Omental fat pad (tissue), 4 donors: ENCODE measurements at places on chromosomes 2 and 18.

GRCh38 chr2:3406501-3406900 is 27.0 kb downstream of the TRAPPC12 start:
- no peak for DNase-seq

GRCh38 chr18:48629730-48630324 is 91.0 kb downstream of the CTIF start:
- DNase-seq, result no peak

DNA sequence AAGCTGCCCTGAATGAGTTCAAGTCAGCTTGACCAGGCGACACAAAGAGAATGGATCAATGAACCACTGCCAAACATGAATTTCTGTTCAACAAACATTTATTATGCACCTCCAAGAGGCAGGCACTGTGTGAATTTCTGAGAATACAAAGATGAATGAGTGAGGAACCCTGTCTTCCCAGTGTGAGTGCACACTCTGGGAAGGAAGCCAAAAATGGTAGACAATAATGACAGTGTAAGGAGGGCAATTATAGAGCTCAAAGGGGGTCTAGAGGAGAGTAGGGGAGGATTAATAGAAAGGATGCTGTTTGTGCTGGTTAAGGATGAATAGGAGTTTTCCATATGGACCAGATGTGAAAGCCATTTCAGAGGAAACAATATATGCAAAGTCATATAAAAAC is 213.4 kb downstream of the DCC start:
- DNase-seq, result no peak

- DNase-seq, result no peak
Observed at GRCh38 chr2:109210431-109211200, 81.6 kb downstream of the SH3RF3 start.

- DNase-seq, result no peak
Observed at GRCh38 chr18:28854964-28855363, 678.0 kb upstream of the CDH2 start.

GRCh38 chr2:100936972-100937542 is 65.0 kb upstream of the RPL31 start:
- no peak for DNase-seq

GRCh38 chr2:74201596-74201995 is 3.2 kb downstream of the MTHFD2 start:
- DNase-seq, result no peak

DNA sequence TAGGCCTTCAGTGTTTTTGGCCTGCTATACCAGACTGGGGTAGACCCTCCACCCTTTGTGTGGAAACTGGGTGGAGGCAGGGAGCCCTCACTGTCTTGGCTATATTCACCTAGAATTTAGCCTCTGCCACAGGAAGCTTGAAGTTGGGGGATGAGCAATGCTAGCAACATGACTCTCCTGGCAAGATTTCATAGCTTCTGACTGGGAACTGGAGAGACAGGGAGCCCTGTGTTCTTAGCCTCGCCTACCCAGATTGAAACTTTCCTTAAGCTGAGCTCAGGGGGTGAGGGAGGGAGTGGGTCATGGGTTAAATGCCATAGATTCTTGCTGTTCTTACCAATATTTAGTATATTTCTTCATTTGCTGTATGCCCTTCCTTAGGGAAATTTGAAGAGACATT is 46.8 kb upstream of the FAM98A start:
- no peak for DNase-seq

DNA sequence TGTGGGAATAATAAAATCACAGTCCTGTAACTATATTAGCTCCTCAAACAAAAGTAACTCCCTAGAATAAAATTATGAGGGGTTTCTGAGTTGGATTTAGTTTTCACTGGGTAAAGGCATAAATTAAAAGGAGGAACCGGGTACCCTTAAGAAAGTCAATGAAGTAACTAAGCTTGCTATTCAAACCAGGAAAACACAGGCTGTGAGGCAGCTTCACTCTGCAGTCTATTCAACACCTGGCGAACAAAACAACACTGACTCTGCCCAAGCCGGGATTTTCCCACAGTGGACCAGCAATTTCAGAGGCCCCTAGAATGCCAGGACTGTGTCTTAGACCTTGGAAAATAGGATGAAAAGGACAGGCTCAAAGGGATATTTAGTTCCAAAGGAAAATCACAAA is 24.6 kb upstream of the CREB1 start:
- DNase-seq, result no peak

GRCh38 chr2:218547511-218547910 is 20.6 kb downstream of the USP37 start:
- no peak for DNase-seq

DNA sequence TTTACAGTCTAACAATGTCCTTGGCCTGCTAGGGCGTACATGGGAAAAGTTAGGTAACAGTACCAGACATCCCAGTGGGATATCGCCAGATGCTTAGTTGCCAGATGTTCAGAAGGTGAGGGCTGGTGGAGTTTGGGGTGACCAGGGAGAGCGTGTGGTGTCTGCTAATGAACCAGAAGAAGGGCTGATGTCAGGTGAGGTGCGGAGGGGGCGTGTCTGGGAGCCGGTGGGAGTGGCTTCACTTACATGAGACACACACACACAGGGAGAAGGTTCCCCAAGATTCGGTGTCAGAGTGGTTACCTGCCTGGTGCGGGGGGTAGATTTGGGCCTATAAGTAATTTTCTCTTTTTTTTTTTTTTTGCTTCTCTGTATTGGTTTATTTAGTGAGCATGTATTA is 12.2 kb downstream of the RAB31 start:
- no peak for DNase-seq

GRCh38 chr2:95346231-95346737 is 49.1 kb downstream of the KCNIP3 start:
- DNase-seq, result no peak

GRCh38 chr2:174623106-174623637 is 25.6 kb upstream of the WIPF1 start:
- no peak for DNase-seq

- DNase-seq, result no peak
Observed at GRCh38 chr18:63237881-63238692, 81.5 kb downstream of the BCL2 start.

DNA sequence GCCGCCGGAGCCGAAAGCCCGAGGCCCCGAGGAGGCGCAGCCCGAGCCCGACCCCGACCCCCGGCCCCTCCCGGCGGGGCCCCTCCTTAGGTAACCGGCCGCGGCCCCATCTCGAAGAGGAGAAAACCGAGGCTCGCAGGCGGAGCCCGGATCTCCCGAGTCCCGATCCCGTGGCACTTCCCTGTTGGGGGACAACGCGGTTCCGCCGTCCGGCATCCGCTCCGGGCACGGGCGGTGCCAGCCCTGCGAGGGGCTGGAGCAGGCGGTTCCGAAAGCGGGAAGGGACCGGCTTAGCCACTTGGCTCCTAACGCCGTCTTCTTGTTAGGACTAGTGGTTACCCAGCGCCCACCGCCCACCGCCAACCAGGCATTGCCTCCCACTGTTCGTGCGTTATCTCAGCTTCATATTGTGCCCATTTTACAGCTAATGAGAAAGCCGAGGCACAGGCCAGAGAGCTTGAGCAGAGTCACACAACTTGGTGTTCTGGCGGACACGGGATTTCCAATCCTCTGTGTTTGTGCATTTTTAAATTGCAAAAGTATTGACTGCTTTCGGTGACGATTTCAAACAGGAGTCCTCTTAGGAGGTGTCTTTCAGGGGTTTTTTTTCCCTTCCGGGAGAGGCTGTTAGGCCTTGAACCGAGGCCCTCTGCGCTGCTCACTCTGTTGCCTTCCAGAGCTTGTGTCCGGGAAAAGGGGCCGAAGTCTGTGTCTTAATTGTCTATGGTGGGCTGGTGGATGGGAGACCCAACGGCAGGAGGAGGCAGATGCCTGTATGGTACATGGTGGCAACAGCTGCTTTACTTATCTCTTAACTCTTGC is 562 bp downstream of the CENPA start:
- no peak for DNase-seq

GRCh38 chr2:217288472-217289063 is 428.7 kb upstream of the TNP1 start:
- DNase-seq, result no peak

DNA sequence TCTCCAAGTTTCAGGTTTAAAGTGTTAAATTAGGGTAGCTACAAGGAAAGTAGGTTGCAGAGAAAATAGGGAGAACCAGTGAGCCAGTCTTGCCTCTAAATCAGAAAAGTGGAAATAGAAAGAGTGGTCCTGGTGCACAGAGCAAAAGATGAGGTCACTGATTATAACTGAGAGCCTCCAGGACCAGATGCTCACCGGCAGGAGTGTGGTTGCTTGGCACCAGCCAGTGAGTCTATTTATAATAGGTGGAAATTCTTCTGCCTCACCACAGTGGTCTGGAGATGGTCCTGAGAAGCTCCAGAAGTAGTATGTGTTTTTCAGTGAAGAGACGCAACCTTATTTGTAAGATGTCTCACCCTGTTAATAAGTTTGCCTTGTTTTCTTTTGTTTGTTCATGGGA is 373.9 kb upstream of the KCNJ3 start:
- DNase-seq, result no peak

DNA sequence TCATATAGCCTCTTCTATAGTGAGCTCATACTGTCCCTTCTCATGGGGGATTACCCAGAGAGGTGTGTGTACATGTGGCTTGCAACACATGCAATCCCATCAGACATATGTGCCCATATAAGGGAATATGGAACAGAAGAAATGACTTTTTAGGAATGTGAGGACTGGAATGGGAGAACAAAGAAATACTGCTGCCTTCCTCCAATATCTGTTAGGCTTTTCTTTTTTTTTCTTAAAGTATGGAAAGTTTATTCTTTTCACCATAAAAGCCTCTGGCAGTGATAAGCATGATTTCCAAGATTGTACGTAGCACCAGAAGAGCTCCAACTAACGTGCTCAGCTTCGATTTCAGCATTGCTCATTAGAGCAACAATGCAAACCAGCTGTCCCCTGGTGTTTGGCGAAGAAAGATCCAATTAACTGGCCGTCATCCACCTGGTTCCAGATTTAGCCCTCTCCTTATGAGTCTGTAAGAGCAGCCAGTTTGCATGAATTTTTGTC is 113.6 kb downstream of the ADCYAP1 start:
- DNase-seq, result no peak

- no peak for DNase-seq
Observed at GRCh38 chr18:50848991-50849390, 29.2 kb upstream of the MRO start.

DNA sequence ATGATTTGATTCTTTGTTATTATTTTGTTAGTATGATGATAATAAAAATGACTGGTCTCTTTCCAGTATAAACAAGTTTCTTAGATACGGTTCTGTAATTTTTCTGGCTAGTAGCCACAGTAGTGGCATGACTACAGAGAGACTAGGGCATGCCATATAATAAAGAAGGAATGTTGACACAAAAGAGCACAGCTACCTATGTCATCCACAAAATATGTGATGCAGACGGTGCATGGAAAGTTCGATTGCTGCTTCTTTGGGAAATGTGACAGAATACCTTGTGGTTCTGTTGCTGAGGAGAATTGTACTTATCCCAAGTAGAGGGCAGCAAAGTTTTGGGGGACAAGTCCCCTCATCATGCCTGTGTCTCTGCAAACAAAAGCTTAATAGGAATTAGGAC is 26.1 kb upstream of the SETBP1 start:
- no peak for DNase-seq

DNA sequence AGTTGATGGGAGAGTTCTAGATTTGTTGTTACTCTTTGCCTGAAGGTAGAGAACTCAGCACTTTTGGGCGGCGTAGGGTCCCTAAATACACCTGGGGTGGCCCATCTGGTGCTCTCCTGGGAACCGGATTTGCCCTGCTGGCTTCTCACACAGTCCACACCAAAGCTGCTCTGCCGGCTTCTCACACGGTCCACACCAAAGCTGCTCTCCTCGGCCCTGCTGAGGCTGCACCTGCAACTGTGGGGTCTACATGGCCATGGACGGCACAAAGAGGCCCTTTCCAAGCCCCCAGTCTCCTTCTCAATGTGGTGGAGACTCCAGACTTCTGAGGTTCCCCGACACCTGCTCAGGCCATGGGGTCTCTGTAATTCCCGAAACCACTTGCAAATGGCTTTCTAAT is 124.8 kb upstream of the GPC1 start:
- DNase-seq, result no peak
